ENCODE measurements at places on chromosomes 12 and 14.

- DNase-seq = no peak
These were observed 126.3 kb downstream of the ERC1 start for GRCh38 chr12:1117371-1117770.

- no peak for DNase-seq
These were observed 3.4 kb upstream of the RNASE7 start for GRCh38 chr14:21038441-21039422.

DNA sequence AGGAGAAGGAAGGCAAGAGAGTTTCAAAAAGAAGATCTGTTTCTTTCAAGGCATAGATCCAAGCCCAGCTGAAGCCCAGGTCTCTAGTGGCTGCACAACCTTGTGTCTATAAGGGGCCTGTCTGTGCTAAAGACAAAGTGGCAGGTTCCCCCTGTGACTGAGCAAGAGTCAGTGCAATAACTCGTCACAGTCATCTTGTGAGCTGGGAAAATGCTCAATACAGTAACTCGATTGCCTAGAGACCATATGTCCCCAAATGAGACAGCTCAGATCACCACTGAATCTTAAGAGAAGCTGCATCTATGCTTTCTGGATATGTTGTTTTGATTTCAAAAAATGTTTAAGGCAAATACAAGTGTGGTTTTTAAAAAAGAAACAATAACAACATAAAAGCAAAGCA lies 24.2 kb downstream of the ST8SIA1 start:
- no peak for DNase-seq

- no peak for DNase-seq
These were observed 60.8 kb downstream of the PDE6H start for GRCh38 chr12:15033641-15034040.

GRCh38 chr12:64085996-64086395 lies 136.1 kb downstream of the KICS2 start:
- DNase-seq = no peak

- DNase-seq = no peak
These were observed 12.0 kb downstream of the SNRNP35 start for GRCh38 chr12:123469978-123470377.

GRCh38 chr12:55933799-55934742 lies 3.1 kb downstream of the DGKA start:
- no peak for DNase-seq

Measured in GM12892 (cell line).